ENCODE measurements at places on chromosomes 1 and 21.

GRCh38 chr1:96752394-96752793 lies 30.8 kb downstream of the PTBP2 start:
- no peak for DNase-seq

DNA sequence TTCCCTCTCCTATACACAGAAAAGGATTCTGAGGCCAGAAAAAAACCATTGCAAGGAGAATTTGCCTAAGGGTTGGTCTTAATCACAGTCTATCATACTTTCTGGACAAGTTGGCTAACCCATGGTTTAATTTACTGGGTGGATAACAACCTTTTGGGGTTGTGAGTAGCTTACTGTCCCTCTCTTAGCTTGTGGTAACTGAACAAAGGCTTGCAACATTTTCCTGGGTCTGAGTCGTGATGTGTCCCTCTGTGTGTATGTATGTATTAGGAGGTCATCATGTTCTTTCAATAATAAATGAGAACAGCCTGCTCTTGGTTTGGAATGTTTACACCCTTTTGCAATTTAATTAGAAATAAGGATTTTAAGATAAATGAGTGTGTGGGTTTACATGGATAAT lies 36.7 kb downstream of the PAPPA2 start:
- no peak for DNase-seq

DNA sequence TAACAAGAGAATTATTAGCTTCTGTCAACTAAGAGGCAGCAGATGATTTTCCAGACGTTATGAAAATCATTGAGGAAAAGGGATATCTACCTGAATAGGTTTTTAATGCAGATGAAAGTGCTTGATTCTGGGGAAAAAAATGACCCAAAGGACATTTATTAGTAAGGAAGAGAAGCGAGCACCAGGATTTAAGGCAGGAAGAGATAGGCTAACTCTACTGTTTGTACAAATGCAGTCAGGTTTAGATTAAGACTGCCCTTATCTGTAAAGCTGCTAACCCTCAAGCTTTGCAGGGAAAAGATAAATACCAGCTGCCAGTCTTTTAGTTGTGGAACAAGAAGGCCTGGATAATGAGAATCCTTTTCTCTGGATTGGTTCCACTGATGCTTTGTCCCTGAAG lies 33.0 kb upstream of the LRIG2 start:
- DNase-seq: no peak

- no peak for DNase-seq
These were observed 34.3 kb upstream of the ECE1 start for GRCh38 chr1:21324368-21325141.

- no peak for DNase-seq
These were observed 374.9 kb upstream of the CAMK1G start for GRCh38 chr1:209208648-209209047.

DNA sequence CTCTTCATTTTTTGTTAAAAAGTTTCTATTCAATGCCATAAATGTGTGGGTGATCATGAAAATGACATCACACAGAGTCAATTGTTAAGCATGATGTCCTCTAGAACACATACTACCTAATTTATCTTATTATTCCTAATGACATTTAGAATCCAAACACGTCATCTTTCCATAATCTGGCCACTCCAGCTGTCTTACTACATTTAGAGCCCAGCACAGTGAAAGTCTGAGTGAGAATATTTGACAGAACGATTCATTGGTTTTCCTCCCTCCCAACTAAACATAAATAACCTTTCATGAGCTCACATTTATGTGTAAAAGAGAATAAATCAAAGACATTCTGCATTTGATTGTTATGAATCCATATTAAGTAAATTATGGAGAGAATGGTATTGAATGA lies 160.7 kb downstream of the OLFM3 start:
- DNase-seq: no peak

- DNase-seq: no peak
These were observed 542.5 kb upstream of the DAB1 start for GRCh38 chr1:57966340-57966739.

DNA sequence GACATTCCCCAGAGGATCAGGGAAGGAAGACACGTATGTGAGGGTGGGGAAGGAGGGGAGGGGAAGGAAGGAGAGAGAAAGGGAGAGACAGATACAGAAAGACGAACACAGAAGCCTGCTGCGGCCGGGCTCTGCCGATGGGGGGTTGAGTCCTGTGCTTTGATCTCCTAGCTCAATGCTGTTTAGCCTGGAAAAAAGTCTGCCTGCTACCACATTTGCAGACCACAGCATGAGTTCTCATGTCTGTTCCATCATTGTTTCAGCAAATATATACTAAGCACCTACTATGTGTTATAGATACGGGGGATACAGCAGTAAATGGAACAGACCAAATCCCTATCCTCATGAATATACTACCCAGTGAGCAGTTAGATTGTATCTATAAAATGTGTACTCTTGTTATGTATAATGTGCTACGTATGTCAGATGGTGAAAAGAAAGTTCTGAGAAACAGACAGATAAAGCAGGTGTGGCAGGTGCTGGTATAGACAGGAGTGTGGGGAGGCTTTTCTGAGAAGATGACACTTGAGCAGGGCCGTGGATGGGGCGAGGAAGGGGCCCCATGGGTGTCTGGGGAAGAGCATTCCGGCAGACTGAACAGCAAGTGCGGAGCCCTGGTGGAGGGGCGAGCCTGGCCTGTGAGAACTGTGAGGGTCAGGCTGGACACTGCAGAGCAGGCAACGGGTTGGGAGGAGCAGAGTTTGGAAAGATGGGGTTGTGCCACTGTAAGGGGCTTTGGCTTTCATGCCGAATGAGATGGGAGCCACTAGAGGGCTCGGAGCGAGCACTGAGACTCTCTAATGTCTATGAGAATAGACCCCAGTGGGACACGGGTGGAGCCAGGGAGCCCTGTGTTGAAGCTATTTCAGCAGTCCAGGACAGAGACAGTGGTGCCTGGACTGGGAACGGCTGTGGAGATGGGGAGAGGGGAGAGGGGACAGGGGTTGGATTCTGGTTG lies 34.1 kb downstream of the KIAA1614 start:
- DNase-seq: no peak

- DNase-seq: no peak
These were observed 72.5 kb downstream of the ARHGEF10L start for GRCh38 chr1:17611991-17612390.

- no peak for DNase-seq
These were observed 32.0 kb upstream of the C1orf185 start for GRCh38 chr1:51070011-51070410.

- no peak for DNase-seq
These were observed 292.1 kb upstream of the VAMP3 start for GRCh38 chr1:7478809-7479499.

DNA sequence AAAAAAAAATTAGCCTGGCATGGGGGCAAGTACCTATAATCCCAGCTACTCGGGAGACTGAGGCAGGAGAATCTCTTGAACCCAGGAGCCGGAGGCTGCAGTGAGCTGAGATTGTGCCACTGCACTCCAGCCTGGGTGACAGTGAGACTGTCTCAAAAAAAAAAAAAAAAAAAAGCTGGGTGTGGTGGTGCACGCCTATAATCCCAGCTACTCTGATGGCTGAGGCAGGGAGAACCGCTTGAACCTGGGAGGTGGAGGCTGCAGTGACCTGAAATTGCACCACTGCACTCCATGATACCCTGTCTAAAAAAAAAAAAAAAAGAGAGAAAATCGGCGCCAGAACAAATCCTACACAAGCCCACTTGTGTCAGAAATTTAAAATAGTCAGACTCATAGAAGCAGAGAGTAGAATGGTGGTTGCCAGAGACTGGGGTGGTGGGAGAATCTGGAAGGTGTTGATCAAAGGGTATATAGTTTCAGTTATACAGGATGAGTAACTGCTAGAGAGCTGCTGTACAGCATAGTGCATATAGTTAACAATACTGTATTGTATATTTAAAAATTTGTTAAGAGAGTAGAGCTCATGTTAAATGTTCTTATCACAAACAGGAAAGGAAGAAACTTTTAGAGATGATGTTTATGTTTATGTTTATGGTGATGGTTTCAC lies 9.6 kb downstream of the DIP2A start:
- no peak for DNase-seq

DNA sequence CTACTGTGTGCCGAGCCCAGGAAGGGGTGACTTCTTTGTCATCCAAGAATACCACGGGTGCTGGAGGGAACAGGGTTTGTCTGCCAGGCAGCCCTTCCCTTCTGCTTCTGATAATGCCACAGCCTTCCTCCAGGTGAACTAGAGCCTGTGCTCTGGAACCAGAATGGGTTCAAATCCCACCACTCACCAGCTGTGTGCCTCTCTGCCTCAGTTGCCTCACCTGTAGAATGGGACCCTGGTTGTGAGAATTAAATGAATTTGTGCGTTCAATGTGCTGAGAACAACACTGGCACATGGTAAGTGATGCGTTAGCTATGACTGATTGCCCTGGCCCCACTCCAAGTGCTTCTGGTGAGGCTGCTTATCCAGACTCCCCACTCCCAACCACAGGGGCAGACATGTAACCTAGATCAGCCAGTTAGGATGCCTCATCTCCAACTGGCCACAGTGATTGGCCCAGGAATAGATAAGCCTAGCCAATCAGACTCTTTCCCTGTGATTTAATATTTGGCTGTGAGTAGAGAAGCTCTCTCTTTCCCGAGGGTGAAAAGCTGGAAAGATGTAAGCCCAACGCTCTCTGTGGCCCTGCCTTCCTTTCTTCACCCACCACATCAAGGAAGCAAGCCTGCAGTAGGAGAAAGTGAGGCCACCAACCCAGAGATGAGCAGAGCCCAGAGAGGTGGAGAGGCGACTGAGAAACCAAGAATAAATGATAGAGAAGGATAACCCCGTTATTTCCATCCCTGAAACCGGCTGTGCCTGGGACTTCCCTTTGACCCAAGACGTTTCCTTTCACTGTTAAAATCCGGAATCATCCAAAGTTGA lies 20.8 kb upstream of the LAPTM5 start:
- DNase-seq: no peak

DNA sequence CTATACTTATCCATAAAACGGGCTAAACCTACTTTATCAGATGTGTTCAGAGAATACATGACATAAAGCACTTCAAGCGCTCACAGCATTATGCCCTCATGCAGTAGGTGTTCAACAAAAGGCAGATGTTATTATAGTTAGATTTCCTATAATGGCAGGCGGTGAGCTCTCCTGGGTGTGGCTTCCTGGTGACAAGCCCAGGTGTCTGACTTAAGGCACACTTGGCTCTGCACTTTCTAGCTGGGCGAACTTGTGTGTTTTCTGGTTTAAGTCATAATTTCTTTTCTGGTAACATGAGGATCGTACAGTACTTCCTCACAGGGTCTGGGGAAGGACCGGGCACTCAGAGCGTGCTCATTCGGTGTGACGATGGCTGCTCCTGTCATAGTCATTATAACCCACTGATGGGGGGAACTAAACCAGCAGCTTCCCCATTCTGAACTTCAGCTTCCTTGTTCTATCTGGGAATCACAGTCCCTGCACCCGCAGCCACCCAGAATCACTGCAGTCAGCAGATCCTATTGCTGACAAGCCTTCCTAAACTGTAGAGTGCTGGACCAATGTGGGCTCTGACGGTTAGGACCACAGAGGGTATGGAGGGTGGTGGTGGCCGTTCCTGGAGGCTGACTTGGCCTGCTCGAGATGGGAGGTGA lies 52.8 kb downstream of the IGSF21 start:
- no peak for DNase-seq

GRCh38 chr1:245336149-245336983 lies 181.6 kb downstream of the KIF26B start:
- peak; percentile 79 for DNase-seq

GRCh38 chr1:10651793-10652192 lies 144.7 kb downstream of the CASZ1 start:
- no peak for DNase-seq

- peak; percentile 73 for DNase-seq
These were observed 30.5 kb downstream of the MAN1C1 start for GRCh38 chr1:25647106-25647505.

DNA sequence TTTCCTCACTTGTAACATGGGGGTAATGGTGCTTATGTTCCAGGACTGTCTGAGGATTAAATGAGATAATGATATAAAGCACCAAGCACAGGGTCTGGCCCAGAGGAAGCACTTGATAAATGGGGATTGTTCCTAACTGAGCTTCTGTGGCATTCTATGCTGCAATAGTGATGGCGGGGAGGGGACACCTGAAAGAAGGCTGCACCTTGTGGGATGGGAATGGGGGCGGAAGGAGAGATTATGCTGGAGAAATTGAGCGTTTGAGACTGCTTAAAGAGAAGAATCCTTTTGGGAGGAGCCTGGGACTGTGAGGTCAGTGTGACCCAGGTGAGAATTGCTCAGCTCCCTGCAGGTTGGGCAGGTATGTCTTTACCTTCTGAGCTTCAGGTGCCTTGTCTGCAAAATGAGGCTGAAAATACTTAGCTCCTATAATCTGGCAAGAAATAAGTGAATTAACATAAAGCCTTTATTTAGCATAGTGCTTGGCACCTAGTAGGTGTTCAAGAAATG lies 55.9 kb upstream of the CTPS1 start:
- DNase-seq: no peak

DNA sequence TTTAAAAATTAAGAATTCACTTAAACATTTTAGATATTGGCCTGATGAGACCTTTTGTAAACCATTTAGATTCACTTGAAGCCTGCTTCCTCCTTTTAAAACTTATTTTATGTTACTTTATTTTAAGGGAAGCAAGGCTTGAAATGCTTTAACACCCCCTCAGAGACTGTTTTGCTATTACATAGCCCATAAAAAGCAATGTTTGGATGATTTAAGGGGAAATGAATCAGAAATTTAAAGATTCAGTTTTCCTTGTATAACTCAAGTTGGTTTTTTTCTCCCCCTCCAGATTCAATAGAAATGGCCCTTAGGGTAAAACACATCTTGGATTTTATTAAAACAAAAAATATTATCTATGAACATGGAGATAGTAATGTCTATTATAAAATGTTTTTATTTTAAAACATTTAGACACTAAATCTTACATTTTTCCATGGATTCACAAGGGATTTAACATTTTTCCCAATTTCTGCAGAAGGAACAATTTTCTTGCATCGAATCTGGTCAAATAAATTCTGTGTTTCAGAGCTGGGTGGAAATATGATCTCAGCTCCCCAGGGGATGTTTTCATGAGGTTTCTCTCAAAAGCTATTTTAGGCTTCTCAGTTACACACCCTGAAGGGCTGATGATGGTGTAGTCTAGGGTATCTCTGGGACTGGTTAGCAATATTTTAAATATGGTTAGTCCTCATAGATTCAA lies 69.3 kb upstream of the WARS2 start:
- DNase-seq: no peak

DNA sequence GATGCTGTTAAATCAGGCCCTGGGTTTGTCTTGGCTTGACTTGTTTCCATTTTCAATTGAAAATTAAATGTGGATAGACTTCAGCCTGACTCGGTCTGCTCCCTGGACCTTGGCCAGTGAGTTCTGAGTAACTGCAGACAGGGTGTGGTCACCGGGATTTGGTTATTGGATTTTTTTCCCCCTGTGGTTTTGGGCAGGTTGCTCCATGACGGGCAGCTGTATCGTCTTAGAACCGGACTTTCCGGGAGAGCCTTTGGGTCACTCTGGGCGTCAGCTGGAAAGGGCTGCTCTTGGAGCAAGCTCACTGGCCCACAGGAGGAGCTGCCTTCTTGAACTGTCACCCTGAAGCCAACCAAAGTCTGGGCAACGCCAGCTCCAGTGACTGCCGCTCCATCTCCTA lies 75.0 kb downstream of the CLIC6 start:
- DNase-seq: no peak

- no peak for DNase-seq
These were observed 61.2 kb downstream of the CCDC30 start for GRCh38 chr1:42524330-42524729.
